ENCODE measurements at places on chromosomes 5 and 9.

DNA sequence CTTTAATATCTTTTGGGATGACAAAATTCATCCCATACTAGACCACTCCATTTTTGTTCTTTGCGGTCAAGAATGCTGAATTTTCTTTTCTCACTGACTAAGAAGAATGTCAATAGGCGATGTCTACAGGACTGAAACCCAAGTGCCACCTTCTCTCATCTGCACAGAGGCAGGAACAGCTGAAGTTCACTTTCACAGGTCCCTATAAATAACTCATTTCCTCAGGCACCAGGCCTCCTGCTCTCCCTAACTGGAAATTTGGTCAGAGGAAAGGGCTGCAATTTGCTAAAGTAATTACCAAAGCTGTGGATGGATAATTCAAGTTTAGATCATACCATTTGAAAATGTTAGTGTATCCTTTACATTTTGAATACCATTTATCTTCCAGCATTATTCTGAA, 142.9 kb downstream of the DIRAS2 start:
- no peak for DNase-seq

DNA sequence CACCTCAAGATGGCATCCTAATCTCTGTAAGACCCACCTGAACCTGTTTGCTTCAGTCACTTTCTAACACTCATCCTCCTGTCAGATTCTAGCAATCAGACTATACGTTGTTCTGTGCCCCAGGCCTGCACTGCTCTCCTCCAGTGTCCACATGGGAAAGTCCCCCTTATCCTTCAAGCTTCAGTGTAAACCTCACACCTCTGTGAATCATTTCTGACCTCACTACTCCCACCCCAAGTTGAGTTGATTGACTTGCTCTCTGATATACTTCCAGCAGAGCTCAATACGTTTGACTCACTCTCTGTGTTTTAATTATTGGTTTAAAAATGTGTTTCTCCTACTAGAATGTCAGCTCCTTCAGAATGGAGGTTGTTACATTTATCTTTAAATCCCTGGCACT, 240.2 kb downstream of the FBXL17 start:
- no peak for DNase-seq

DNA sequence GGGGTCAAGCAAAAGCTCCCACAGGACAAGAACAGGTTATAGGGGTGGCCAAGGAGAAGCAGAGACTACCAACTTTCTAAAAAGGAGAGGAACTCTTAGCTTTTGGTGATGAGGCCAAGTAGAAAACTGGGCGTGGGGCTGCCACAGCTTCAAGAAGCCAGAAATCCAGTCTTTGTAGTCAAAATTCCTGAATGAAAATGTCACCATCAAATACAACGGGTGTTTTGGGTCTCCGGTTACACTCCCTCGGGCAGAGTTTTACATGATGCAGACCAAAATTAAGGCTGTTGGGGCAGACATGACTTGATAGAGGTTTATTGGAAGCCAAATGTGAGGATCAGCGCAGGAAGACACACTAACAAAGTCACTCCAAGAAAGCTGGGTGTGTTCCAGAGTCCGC, 29.4 kb upstream of the N4BP3 start:
- no peak for DNase-seq

DNA sequence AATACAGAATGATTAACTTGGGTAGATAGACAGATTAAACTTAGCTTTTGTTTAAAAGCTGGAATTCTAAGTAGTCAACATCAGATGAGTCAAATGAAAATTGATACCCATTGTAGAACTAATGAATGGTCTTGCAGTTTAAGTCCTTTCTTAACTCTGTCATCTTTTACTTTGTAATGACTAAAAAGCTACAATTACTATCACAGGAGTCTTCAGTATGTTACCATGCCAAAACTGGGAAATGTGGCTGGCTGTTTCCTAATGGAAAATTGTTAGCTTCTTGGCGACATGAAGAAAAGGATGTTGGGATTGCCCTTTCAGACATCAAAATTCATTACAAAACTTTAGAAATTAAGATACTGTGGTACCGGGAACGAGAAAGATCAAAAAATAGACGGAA, 20.2 kb upstream of the ANXA1 start:
- no peak for DNase-seq

- no peak for DNase-seq
These were observed 153.7 kb upstream of the DAPK1 start for GRCh38 chr9:87343816-87344430.

DNA sequence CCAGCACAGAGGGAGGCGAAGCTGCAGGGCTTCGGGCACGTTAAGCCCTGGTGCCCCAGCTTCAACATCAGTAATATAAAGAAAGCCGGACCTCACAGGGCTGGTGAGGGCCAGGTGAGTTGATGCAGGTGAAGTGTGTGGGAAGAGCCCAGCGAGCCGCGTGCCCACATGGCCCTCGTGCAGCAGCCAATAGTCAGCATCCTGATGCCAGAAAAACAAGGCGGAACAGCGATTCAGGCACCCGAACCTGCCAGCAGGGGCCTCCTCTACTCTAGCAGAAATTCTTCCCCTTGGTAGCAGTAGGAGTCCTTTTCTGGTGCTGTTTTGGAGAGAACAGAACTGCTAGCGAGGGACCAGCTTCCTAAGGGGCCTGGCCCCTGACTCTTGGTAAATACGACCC, 7.8 kb downstream of the MED10 start:
- DNase-seq = no peak

DNA sequence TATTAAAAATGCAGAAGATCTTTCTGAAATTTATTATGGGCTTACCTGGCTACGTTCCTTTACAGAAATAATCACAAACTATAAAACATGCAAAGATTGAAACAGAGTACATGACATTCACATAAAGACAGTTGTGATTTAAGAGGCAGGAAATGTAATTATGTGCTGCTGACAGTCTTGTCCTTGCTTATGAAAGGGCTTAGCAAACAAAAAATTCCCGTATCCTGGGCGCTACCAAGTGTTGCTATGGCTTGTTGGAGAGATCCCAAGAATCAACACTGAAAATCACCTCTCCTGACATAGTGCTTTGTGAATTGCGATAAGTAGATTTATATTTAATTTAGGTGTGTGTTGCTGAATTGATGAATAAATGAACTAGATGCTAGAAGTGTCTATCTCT, 352.5 kb upstream of the C9orf72 start:
- no peak for DNase-seq

DNA sequence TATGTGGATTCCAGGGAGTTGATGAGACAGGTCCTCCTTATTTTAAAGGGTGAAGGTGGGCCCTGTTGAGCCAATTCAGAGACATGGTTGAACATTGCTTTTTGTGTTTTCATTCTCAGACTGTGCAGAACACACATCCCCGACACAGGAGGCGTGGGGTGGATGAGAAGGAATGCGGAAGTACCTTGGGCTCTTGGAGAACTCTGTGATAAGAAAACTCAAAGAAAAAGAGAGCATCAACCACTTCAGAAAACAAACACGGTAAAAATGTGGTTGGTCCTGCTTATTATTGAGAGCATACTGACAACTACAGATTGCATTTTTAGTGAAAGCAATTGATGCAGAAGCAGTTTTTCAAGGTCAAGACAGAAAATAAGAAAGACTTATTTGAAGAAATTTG, 659.8 kb downstream of the IRX1 start:
- no peak for DNase-seq

DNA sequence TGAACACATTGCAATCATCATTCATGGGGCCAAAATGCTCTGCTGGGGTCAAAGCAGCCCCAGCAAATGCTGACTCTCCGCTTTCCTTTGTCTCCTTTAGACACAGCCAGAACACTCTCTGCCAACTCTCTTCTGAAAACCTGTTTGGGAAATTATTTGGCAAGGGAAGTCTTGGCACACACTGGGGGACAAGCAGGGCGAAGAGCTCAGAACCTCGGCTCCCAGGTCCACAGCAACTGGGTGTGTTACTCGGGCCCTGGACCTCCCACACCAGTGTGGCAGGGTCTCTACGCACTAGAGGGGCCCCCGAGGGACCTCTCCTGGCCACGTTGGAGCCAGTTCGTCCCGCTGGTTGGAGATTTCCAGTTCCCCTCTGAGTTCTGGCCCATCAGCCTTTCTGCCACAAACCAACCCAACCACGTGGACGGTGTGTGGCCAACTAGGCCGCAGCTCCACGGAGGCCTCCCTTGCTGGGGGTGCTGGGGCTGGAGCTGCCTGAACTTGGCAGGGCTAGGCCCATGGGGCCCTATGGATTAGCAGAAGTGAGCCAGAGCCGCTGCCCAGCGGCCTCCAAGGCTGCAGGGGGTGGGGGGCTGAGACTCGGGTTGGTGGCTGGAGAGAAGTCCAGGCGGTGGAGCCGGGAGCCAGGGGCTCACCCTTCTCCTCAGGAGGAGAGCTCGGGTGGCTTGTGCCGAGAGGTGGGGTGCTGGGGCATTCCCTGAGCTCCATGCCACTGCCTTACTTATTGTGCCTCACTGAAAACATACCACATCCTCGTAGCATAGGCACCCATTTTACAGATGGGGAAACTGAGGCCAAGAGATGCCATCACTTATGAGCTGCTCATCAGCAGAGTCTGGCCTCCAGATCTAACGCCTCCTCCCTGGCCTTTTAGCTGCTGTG, 46.8 kb upstream of the RNU6ATAC start:
- DNase-seq = peak; percentile 20

GRCh38 chr9:36765468-36766341, 193.0 kb downstream of the MELK start:
- no peak for DNase-seq

- peak; percentile 93 for DNase-seq
These were observed at the start of gene ALAD for GRCh38 chr9:113401027-113401792. TSS of gene ALAD (minus strand) at chr9:113401284. CDS start at chr9:113393559, 7,725 bp downstream.

- peak; percentile 19 for DNase-seq
These were observed 76.1 kb downstream of the ADAMTS2 start for GRCh38 chr5:179268966-179269693.

- DNase-seq = no peak
These were observed 23.5 kb downstream of the HNRNPH1 start for GRCh38 chr5:179599973-179600372.

DNA sequence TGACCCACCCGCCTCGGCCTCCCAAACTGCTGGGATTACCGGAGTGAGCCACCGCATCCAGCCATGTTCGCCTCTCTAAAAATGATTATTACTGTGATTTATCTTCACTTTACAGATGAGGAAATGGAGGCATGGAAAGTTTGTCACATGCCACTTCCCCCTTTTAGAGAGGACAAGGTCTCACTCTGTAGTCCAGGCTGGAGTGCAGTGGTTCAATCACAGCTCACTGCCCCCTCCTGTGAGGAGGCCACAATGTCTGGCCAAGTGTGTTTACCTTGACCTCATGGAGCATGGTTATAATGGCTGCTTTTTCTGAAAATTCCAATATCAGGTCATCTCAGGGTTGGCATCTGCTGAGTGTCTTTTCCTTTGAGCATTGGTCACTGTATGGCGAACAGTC, 6.7 kb downstream of the PRRT1B start:
- no peak for DNase-seq

DNA sequence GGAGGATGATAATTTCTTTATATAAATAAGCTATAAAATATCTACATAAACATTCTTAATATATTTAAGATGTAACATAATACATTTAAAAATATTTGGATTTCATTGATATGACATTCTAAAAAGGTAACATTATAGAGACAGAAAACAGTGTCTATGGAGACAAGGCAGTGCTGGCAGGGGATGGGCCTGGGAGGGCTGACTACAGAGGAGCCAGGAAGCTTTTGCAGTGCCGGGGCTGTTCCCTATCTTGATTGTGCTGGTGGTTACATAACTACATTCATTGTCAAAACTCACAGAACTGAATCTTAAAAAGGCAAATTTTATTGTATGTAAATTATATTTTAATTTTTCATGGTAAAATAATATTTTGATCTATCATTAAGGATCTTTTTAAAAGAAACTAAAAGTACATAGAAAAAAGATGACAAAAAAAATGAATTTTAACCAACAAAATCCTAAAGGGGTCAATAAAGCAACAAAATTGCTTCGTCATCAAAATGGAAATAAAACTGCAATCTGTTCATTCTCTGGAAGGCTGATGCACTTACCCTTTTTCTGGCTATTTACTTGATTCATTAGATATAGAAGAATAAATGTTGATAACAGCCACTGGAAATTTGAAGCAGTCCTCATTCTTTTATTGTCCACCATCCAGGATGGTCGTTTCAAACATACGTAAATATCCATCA, 26.3 kb downstream of the LIFR start:
- DNase-seq = no peak

DNA sequence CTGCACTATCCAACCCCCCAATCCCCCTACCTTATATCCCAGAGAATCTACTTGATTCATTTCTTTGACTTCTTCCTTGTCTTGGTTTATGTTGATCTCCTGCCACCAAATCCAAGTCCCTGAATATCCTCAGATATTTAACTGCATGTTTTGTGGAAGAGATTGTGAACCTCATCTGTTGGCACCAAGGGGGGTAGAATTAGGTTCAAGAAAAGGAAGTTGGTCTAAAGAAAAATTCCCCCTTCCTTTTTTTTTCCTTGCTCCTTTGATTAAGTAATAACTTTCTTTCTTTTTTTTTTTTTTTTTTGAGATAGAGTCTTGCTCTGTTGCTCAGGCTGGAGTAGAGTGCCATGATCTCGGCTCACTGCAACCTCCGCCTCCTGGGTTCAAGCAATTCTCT, 526 bp upstream of the CD14 start:
- DNase-seq = no peak

- DNase-seq = no peak
These were observed 84.2 kb downstream of the SGCD start for GRCh38 chr5:156411185-156411613.

- no peak for DNase-seq
These were observed 3.7 kb downstream of the LCN9 start for GRCh38 chr9:135666534-135667462.

GRCh38 chr9:92133949-92134604, 18.9 kb upstream of the SPTLC1 start:
- DNase-seq = peak; percentile 81

GRCh38 chr5:71830681-71831539, 111.8 kb downstream of the CARTPT start:
- peak; percentile 38 for DNase-seq

DNA sequence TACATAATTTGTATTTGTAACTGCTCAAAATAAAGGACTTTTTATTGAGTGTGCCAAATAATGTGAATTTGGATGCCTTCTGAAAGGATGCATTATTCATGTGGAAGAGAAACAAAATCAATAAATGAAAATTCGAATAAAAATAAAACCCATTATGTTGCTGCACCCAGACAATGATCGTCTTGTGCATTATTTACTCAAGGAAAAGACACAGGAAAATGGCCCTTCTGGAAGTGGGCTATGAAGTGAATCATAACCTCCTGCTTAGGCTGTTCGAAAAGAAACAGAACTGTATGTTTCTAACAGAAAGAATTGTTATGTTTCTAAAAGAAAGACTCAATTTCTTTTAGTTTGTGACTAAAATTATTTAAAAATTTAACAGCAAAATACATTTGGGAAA, 168.9 kb upstream of the NFIB start:
- no peak for DNase-seq

DNA sequence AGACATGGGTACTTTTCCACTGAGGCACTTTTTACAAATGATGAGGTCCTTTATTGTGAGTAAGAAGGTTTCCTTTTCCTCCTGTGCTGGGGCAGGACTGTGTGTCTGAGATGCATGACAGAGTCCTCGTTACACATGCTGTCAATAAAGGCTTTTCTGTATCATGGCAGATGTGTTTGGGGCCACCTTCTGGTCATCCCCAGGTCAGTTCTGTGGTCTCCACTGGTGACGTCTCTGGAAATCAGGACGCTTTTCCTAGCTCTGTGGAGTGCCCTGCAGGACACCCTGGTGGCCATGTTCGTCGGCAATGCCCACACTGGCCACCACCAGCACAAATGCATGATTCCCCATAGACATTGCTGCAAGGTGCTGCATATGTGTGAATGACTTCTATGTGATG, 2.8 kb downstream of the CMBL start:
- DNase-seq = no peak

Data from omental fat pad (tissue), 4 donors.